Esophagus squamous epithelium (tissue), 5 donors: ENCODE measurements at places on chromosomes 1 and 21.

- DNase-seq, result no peak
Measured at GRCh38 chr1:33296082-33296458, 24.8 kb downstream of the A3GALT2 start.

GRCh38 chr1:54297596-54298283 lies 97.8 kb downstream of the MRPL37 start:
- no peak for DNase-seq

DNA sequence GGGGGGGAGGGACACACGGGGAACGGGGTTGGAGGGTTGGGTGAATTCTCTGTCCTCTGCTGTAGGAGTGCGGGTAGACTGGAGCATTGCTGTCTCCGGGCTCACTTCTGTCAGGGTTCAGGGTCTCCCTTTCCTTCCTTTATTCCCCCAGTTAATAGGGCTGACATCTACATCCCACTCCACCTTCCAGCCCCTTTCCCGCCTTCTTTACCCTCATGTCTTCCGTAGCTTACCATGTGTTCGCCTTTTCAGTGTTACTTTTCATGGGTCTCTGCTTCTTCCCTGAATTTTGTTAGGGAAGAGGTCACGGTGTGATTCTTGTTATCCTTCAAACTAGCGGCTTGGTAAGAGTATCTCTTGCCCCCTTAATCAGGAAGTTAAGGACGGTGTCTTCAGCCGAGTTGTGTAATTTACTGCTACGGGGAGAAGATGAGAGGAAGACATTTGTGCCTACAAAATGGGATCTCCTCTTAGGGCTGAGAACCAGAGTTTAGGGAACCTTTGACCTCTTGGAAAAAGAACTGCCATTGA lies 917 bp downstream of the RAP1A start:
- DNase-seq, result no peak

DNA sequence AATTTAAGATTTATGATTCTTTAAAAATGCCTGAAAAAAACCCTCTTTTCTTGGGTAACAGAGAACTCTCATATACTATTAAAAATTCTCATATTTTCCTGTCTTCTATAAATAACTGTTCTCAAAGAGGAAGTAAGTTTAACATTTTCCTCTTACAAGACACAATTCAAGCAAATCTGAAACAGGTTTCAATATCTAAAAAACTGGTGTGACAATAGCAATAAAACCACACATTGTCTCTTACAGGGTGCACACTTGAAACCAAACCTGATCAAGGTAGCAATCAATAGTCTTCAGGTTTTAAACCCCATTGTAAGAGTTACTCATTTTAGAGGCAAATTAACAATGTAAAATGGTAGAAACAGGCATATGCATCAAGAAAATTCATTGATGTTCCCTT lies 28.0 kb downstream of the FUBP1 start:
- no peak for DNase-seq

DNA sequence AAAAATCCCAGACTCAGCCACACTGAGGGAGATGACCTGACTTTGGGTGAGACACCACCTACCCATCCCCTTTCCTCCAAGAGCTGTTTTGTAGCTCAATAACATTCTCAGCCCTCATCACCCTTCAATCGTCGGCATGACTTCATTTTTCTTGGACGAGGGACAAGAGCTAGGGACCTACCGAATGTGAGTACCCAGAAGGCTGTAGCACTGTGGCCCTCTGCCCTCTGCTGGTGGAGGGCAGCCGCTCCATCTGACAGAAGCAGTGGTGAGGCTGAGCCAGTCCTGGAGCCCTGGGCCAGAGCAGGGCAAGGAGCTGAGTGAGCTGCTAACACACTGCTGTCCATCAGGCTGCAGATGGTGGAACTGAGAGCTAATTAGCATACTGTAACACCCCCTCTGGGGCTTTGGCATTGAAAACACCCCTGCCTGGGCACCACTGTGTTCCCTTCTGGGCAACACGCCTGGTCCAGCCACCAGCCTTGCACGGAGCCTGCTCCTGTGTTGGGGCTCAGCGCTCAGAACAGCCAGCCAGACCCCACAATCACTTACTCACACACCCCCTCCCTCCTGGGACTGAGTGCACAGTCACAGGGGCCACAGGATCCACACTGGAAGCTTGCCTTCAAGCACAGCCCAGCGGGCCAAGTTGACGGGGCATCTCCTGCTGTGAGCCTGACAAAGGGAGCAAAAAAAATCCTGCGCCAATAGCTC lies 18.3 kb upstream of the ALPL start:
- DNase-seq, result no peak

- DNase-seq, result no peak
Measured at GRCh38 chr1:212769459-212770167, 22.0 kb downstream of the NSL1 start.

- DNase-seq, result no peak
Measured at GRCh38 chr21:38951095-38951730, 145.5 kb downstream of the ETS2 start.

- no peak for DNase-seq
Measured at GRCh38 chr1:237857455-237857854, 33.3 kb downstream of the ZP4 start.

- no peak for DNase-seq
Measured at GRCh38 chr21:38220270-38220737, 36.5 kb upstream of the KCNJ15 start.

DNA sequence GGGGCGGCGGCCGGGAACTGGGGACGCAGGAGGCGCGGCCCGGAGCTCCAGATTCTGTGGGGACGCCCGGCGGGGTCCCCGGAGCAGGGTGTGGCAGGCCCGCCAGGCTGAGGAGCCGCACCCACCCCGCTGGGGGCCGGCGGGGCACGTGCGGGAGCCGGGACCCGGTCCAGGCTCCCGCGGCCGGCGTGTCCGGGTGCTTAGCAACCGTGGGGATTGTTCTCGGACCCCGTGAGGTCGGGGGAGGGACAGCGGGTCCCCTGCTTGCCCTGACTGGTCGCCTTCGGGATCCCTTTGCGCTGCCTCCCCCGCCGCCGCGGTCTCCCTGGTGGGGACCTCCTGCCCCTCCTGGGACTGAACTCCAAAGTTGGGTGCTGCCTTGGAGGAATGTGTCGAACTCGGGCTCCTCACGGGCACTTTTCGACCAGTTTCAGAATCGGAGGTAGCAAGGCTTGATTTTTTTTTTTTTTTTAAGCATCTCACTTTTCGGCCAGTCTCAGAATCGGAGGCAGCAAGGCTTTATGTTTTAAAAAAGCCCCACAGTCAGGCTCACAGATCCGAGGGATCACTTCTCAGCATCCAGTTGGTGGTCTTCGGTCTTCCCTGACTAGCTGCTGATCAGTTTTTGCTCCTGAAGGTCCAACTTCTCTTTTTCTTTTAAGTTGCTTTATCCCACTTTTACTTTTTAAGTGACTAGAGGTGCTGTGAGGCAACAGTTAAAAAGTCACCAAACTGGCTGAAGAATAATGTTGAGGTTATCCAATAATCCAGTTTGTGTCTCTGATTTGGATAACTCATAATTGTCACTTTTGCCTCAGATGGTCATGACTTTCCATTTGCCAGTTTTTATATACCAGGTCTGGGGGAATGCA lies 648 bp downstream of the FAM76A start:
- DNase-seq, result no peak

DNA sequence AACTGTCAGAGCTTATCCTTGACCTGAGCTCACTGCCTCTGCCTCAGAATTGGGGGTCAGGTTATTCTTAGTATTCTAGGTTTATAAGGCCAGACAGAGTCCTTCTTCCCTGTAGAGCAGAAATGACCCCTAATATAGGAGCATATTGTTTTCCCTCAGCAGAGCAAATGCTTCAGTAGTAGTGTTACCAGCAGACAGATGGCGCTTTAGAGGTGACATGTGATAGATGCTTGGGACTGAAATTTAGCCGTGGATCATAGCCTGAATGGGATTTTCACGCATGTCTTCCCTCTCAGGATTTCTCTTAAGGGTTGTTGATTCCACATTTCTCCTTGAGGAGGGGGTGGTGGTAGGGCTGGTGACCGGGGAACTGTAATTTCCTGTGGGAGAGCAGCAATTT lies 24.5 kb downstream of the ADARB1 start:
- no peak for DNase-seq

GRCh38 chr1:213572912-213573647 lies 414.7 kb upstream of the PROX1 start:
- no peak for DNase-seq

- DNase-seq, result no peak
Measured at GRCh38 chr1:10146391-10146790, 64.0 kb upstream of the KIF1B start.

- no peak for DNase-seq
Measured at GRCh38 chr1:12654657-12655056, 10.8 kb downstream of the AADACL4 start.

- no peak for DNase-seq
Measured at GRCh38 chr1:230674581-230674980, 32.3 kb downstream of the COG2 start.

DNA sequence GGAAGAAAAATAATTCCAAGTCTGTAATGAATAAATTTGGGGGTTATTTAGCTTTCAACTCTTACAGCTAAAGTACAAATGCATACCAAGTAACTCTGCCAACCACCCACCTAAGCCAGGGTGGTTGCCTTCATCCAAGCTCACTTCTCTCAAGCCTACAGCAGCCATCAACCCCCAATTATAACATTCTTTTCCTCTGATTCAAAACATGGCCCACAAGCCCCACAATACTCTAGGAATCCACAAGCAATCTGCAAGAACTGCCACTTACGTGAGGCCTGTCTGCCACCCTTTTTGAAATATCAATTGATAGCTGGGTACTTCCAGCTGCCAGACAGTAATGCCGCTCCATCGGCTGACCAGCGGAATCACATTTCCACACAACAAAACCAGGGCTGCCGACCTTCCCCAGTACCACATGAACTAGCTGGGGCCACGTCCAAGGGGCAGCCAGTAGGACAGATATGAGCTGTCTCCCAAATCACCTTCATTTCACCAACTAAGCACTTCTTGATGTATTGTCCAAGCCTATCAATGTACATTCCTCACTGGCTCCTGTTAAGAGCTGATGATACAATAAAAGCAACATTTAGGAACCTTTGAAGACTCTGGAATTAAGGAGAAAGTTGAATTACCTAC lies 3.2 kb downstream of the LBR start:
- no peak for DNase-seq

DNA sequence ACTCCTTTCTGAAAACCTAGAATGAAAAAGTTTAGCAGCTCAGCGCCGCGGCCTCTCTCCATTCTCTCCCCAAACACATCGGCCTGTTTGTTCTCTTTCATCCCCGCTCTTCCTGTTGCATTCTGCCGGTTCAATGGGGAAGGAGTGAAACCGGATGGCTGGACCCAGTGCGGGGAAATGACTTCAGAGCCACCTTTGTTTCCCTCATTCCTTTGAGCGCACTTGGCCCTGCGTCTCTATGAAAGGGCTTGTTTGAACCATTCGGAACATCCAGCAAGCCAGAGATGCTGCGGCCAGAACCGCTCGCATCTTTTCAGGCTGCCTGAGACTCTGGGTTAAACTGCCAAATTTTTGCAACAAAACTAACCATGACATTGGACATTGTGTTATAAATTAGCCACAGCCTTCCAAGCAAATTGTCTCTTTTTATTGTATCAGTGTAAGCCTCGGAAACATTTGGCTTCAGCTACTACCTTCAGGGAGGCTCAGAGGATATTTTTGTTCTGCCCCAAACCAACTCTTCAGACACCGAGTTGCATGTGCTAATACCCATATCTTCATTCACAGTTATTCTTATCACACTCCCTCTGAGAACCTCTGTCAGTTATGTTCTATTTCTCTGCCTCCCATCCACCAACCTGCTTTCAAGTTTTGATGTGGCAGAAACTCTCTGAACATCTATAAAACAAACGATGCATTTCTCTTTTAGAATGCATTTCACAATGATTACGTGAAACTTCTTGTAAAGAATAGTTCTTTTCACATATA lies 5.1 kb upstream of the OLIG1 start:
- DNase-seq, result no peak

DNA sequence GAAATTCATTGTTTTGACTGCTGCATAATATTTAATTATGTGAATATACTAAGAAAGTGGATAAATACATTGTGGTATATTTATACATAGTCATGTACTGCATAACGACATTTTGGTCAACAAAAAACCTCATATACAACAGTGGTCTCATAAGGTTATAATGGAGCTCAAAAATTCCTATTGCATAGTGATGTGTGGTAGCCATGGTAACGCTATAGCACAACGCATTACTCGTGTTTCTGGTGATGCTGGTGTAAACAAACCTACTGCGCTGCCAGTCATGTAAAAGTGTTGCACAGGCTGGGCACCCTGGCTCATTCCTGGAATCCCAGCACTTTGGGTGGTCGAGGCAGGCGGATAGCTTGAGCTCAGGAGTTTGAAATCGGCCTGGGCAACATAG lies 52.6 kb upstream of the NHLH2 start:
- no peak for DNase-seq

DNA sequence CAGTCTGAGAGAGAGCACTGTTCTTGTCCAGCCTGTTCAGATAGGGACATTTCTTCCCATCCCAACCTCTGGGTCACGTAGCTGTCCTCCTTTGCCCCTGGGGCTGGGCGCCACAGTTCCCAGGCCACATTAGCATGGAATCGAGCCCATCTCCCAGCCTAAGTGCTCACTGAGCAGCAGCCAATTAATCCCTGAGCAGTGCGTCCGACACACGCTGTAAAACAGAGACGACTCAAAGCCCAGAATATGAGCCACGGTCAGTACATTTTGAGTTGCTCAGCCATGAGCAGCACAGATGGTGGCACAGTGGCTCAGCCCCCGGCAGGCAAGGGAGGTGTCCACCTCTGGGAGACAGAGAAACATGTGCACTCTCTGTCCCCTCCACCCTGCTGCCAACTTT lies 267.4 kb downstream of the NPHP4 start:
- DNase-seq, result no peak

DNA sequence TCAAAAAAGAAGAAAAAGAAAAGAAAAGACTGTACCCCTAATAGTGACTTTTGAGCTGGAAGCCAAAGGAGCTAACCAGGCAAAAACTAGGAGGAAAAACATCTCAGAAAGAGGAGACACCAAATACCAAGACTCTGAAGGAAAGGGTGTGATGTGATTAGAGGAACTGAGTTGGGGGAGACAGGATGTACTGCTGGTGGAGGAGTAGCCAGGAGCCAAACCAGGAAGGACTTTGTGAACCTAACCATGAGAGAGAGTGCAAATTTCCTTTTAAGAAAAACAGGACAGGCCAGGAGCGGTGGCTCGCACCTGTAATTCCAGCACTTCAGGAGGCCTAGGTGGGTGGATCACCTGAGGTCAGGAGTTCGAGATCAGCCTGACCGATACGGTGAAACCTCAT lies 4.1 kb upstream of the RBP7 start:
- no peak for DNase-seq

- no peak for DNase-seq
Measured at GRCh38 chr1:20307026-20307425, 16.4 kb downstream of the VWA5B1 start.

DNA sequence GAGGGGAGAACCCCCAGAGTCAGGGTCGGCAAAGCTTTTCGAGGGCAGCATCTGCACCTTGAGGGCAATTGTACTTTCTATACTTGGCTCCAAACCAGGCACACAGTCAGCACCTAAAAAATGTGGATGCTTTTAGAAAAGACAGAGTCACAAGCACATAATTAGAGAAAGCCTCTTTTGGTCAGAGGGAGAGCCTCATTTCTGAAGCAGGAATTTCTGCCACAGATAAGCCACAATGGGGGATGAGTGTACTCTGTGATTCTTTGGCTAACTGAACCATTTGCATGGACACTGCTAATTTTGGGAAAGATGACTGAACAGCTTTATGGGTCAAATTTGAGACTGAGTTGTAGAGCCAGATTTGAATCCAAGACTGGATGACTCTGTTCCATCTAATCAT lies 635.7 kb downstream of the KIF26B start:
- no peak for DNase-seq

- DNase-seq, result no peak
Measured at GRCh38 chr1:96536581-96536980, 185.0 kb upstream of the PTBP2 start.

GRCh38 chr1:88935522-88936222 lies 44.3 kb upstream of the GTF2B start:
- no peak for DNase-seq
